ENCODE measurements at places on chromosomes 4 and X.
A peak's percentile ranks its signal among the peaks of the same experiment; 100 is the strongest.

DNA sequence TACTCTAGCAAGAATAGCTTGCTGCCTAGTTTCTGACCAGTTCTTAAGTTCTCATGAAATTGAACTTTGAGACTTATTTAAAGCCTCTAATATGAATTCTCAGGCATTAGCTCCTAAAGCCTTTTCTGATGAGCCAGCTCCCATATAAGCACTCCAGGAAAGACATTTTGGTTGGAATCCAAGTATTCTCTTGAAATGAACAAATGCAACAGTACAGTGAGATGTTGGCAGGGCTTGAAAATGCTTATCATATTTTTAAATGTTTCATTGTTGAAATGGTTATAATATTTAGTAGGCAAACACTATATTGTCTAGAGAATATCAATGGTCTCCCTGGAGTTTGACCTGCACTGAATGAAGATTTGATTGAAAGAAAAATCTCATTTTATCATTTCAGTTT, 240.3 kb downstream of the ANK2 start:
- no peak for DNase-seq

DNA sequence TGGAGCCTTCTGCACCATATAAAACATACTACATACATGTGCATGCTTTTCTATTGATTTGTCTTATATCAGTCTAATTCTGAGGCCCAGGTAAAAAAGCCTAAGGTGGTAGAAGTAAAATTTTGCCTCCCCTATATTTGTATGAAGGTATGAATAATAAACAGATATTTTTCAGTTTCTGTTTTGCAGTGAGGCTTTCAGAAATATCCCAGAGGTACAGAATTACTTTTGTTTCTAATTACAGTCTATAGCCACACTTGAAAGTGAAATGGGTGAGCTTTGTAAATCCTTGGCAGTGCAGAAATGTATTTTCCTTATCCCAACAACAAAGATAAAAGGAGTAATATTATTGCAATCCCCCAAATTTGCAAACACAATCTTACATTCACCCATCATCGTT, 59.5 kb downstream of the DDX60 start:
- DNase-seq, result no peak

DNA sequence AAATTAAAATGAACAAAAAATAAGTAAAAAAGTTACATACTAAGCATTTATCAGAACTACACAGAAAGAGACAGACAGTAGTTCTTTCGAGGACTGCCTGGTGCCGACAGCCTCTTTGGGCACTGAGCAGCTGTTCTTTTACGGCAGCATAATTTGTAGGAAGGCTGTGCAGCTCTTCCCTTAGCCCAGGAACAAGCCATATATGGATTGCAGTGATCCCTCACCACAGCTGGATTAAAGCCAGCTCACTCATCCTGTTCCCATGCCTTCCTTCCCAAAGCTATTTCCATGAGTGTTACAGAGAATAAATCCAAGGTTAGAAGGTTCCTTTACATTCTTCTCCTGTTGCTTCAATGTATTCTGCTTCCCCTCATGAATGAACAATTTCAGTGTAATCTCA, 71.7 kb downstream of the DDX60L start:
- DNase-seq, result peak; percentile 40

- DNase-seq, result no peak
These were observed 11.4 kb upstream of the SUPT20HL2 start for GRCh38 chrX:24325231-24325630.

GRCh38 chr4:156889616-156890594, 81.7 kb downstream of the PDGFC start:
- no peak for DNase-seq

DNA sequence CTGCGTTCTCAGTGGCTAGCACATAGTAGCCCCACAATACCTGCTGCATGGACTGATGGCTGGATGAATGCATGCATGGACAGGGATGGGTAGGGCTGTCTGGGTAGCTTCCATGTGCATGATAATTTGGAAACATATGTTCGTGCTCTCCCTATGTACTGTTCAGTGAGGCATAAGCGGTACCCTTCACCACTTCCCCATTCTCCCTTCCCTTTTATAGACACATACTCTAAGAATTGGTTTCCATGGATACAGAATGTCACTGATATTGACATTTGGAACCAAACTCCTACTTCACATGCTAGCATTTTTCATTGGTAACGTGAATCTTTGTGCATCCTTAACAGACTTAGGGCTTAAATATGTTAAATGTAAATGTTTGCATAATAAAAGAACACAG, 20.4 kb downstream of the USP46 start:
- DNase-seq, result no peak

- DNase-seq, result no peak
These were observed 7.2 kb upstream of the LNX1 start for GRCh38 chr4:53598483-53598882.

DNA sequence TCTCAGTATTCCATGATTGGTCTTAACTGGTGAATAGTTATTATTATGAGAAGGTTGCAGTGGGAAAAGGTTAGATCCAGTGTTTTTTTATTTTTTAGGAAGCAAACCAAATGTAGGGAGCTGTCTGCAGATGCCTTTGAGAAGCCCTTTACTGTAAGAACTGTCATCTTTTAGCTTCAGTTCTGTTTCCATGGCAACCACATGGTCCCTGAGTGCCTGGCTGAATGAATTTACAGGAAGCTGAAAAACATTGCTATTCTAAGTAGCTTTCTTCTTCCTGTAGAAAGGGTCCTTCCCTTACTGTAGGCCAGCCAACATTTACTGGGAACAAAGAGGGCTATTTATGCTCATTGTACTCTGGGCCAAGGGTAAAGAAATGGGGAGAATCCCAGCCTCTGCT, 103.3 kb downstream of the DCLK2 start:
- DNase-seq, result no peak

GRCh38 chr4:18733961-18734360, 712.4 kb upstream of the LCORL start:
- DNase-seq, result no peak

DNA sequence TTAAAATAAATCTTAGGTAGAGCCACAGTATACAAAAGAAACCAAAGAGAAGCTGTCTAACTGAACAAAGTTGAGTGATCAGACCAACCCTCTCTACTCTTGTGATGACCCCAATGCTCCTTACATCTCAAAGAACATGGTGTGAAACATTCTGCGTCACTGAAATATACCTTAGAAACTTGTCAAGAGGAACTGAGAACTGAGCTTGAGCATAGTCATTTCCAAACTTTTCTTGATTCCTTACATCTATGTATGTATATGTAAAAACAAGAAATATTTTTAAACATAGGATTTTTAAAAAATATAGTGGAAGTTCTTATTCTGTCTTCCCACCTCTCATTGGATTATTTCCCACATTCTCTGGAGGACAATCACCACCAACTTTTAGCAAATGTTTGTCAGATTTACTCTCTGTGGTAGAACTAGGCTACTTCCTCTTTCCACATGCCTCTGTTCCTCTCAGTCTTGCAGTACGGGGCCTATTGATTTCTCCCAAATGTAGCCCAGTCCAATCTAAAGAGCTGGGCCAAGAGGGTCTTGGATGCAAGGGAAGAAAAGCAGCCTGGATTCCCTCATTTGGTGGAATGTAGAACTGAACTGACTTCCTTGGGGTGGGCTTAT, 98.2 kb upstream of the HHIP start:
- no peak for DNase-seq

GRCh38 chr4:176441594-176441993, 121.8 kb downstream of the SPCS3 start:
- no peak for DNase-seq

GRCh38 chr4:150789864-150790263, 207.9 kb downstream of the MAB21L2 start:
- no peak for DNase-seq

GRCh38 chrX:38620623-38621022, 59.3 kb downstream of the TSPAN7 start:
- DNase-seq, result no peak

DNA sequence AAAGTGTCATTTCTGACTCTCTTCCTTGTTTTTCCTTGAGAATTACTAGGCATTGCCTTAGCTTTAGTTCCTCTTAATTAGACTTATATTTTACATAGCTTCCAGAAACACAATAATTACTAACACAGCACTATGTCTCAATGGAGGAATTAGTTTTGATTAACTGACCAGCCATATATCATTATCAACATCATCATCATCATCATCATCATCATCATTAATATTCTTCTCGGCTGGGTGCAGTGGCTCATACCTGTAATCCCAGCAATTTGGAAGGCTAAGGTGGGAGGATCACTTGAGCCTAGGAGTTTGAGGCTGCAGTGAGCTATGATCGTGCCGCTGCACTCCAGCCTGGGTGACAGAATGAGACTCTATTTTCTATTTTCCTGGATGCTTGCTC, 2.7 kb upstream of the SLC25A5 start:
- no peak for DNase-seq

DNA sequence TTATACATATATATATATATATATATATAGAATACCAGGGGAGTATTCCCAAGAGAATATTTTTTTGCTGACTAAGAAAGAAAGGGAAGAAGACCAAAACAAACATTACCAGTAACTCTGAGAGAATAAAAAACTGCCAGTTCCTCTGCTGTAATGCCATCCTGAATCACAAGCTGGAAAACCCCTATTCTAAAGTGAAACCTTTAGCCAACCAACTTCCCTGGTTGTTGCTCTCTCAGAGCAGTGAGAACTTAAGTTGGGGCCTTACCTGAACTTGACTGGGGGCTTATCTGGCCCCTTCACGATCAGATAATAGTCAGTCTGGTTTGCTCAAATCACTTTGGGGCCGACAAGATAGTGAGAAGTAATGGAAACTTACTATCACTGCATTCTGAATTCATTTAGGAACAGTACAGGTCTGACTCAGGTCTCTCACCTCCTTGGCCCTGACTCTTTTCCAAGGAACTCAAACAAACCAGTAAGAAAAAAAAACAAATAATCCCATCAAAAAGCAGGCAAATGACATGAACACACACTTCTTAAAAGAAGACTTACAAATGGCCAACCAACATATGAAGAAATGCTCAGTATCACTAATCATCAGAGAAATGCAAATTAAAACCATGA, 62.5 kb downstream of the CD40LG start:
- DNase-seq, result no peak

DNA sequence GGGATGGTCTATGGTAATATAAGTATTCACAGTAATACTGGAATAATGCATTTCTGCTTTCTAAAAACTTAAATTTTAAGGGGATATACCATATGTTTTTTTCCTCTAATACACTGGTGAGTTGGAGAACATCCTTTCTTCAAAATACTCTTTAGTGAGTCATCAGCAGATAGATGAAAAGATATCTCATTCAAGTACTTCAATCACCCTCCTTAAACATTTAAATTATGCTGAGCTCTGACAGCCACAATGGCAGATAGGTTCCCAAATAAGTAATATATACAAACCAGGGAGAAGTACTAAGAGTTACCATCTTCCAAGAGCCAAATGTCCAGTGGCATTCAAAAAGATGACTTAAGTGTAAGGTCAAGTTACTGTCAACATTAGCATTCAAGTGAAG, 52.2 kb downstream of the AMMECR1 start:
- DNase-seq, result no peak

DNA sequence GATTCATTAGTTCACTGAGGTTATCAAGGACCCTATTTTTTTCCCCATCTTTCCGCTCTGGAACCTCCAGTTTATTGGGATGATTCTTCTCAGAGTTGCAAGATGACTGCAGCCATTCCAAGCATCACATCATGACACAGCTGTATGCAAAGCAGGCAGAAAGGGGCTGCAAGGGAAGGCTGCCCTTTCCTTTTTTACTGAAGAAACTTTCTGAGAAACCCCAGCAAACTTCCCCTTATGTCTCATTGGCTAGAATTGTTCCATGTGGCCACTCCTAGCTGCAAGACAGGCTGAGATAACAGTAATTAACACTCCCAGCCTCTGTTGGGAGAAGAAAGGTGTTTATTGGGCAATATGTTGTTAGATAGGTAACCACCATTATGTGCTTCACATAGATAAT, 102.6 kb downstream of the SATL1 start:
- no peak for DNase-seq

- DNase-seq, result no peak
These were observed 31.5 kb downstream of the TMEM184C start for GRCh38 chr4:147648656-147649055.

DNA sequence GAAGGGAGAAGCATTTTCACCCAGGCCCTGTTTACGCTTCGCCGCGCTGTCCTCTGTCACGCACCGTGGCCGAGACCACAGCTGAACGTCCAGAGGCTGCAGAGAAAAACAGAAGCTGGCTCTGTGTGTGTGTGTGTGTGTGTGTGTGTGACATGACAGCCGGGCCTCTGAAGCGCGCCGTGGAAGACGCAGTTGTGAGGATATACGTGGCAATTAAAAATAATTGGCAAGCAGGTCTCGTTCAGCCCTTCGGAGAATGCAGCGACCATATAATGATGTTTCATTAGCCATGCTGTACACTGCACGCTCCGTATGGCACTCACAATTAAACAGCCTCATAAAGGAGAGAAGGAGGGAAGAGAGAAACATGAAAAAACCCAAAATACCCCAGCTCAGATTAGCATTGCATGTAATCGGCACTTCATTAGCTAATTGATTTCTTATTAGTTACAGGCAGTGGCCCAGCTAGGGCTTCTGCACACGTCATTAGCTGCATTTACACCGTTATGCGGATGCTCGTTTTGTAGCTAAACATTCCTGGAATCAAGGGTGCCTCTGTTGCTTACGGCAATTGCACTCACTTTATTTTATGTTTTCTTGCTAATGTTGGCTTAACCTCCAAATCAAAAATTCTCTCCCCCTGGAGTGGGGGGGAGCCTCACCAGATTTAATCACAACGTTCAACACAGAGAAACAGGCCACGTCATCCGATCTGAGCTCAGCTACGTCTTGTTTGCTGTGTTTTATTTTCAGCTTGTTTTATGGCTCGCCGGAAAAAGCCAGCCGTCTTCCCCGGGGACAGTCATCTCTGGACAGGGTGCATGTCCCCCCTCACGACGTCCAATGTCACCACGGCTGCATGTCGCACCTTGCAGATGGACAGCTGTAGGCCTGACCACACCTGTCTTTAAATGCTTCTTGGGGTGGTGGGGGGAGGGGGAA, 74.6 kb upstream of the SHOX start:
- DNase-seq, result no peak

DNA sequence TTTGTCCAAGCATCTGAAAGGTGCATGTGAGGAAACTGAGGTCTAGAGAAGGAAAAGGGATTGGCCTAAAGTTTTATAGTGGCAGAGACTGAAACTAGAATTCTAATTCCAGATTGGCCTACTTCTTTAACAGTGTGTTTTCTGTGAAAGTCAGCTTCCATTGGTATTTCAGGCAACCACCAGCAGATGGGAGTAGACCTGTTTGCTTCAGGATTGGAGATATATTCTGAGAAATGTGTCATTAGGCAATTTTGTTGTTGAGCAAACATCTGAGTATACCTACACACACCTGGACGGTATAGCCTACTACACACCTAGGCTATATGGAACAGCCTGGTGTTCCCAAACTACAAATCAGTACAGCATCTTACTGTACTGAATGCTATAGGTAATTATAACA, 207.3 kb upstream of the RADX start:
- no peak for DNase-seq

DNA sequence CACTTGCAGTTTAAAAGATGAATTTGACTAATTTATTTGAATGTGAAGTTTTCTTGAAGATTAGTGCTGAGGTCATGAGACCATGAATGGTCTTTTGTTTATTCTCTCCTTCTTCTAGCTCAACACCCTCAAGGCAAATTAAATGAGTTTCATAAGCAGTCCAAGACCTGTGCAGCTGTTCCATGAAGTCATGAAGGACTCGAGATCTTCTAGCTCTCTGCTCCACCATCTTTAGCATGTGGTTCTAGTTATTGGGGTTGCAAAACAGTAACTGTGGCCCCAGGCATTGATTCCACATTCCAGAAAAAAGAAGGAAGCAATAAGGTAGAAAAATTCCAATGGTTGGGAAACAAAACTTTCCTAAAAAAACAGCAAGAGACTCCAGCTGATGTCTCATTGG, 84.2 kb upstream of the HS3ST1 start:
- no peak for DNase-seq

- DNase-seq, result no peak
These were observed 24.4 kb downstream of the RELL1 start for GRCh38 chr4:37661772-37662171.
